Type B pancreatic cell (in vitro differentiated cells): ENCODE measurements at places on chromosomes 4 and X. TPM values are rescaled to one million over a fixed set of nuclear protein-coding genes. Genes with fewer than 3 reads are reported as not detected.

DNA sequence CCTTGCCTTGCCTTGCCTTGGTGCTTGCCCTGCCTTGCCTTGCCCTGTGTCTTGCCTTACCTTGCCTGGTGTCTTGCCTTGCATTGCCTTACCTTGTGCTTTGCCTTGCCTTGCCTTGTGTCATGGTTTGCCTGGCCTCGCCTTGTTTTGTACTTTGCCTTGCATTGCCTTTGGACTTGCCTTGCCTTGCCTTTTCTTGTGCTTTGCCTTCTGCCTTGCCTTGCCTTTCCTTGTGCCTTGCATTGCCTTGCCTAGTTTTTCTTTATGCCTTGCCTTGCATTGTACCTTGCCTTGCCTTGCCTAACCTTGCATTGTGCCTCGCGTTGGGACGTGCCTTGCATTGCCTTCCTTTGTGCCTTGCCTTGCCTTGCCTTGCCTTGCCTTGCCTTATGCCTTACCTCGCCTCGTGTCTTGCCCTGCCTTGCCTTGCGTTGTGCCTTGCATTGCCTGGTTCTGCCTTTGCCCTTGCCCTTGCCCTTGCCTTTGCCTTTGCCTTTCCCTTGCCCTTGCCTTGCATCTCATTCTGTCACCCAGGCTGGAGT lies 82.8 kb downstream of the TAB3 start:
- no peaks in the 10 kb centered on the region for H3K27me3 ChIP-seq
- H3K27ac ChIP-seq = no peak overlapping the region
- no peaks in the 10 kb centered on the region for H3K36me3 ChIP-seq
- H3K4me3 ChIP-seq = no peak overlapping the region
- DNase-seq = peak; percentile 39

Gene SMIM31
- total RNA-seq = not detected in 2 replicates

DNA sequence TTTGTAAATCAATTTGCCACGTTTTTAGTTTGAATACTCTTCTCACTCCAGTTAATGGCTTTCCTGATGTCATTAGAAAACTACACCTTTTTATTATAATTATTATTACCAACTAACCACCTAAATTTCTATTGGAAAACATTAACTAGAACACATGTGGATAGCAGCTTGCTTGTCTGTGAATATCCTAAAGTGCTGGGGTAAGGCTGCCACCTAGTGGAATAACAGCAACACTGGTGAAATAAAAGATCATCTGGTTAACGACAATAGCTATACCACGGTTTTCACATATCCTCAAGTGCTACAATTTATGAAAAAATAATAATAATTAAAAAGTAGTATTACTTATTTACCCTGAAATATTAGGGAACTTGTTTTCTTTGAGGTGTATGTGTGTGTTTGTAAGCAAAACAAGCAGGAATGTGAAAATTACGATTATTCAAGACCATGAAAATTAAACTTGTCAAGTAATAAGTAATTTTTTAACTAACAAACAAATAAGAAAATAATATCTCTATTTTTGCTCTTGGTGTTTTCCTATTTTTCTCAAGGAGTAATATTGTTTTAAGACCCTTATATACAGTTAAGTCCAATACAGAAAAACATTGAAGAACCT lies 130.1 kb upstream of the TECRL start:
- H3K27ac ChIP-seq = no peak overlapping the region
- no peaks in the 10 kb centered on the region for H3K27me3 ChIP-seq
- DNase-seq = no peak
- no peak overlapping the region for H3K4me3 ChIP-seq
- H3K4me1 ChIP-seq = no peaks in the 10 kb centered on the region

GRCh38 chr4:66693694-66694093 lies 851.6 kb downstream of the CENPC start:
- H3K27me3 ChIP-seq = no peaks in the 10 kb centered on the region
- no peaks in the 10 kb centered on the region for H3K36me3 ChIP-seq
- H3K27ac ChIP-seq = no peak overlapping the region

Gene EPHA5
- 0.62 and 2.4 TPM in 2 replicates for total RNA-seq

Gene EDNRA
- 8.3 and 37.6 TPM in 2 replicates for total RNA-seq

GRCh38 chrX:69162361-69162865 lies 2.8 kb downstream of the PJA1 start:
- no peak overlapping the region for H3K4me3 ChIP-seq
- peaks cover 21% of the 10 kb centered on the region for H3K36me3 ChIP-seq
- no peaks in the 10 kb centered on the region for H3K27me3 ChIP-seq
- peaks cover 23% of the 10 kb centered on the region for H3K4me1 ChIP-seq

- DNase-seq = no peak
- H3K27ac ChIP-seq = no peak overlapping the region
- H3K4me1 ChIP-seq = peaks cover 6% of the 10 kb centered on the region
- H3K36me3 ChIP-seq = peaks cover 4% of the 10 kb centered on the region
- no peaks in the 10 kb centered on the region for H3K27me3 ChIP-seq
These were observed 111.5 kb upstream of the MYOZ2 start for GRCh38 chr4:119024102-119024501.

Gene GABRE
- total RNA-seq = 5.5 and 9.9 TPM in 2 replicates

Gene PNCK
- 2.2 and 3.7 TPM in 2 replicates for total RNA-seq

GRCh38 chr4:42750091-42750490 lies 93.2 kb upstream of the ATP8A1 start:
- no peaks in the 10 kb centered on the region for H3K36me3 ChIP-seq
- H3K27me3 ChIP-seq = no peaks in the 10 kb centered on the region
- no peak overlapping the region for H3K4me3 ChIP-seq
- no peak for DNase-seq
- H3K27ac ChIP-seq = no peak overlapping the region

DNA sequence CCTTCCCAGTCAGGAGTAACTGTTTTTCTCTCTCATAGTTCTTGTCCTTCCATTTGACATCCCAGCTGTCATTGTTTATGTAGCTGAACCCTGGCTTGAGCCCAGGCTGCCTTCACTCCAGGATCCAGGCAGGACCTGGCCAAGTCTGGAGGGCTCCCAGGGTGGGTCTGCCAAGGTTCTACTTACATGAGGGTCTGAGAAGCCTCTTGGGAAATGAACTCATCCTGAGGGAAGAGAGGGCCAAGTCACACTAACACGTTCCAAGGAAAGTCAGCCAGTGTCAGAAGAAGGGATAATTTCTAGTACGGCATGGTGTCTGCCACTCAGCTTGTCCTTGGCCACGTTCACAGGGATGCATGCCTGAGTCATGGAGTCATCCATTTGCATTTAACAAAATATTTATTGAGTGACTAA lies 54.8 kb upstream of the SRD5A3 start:
- H3K27me3 ChIP-seq = no peaks in the 10 kb centered on the region
- no peak overlapping the region for H3K27ac ChIP-seq
- no peaks in the 10 kb centered on the region for H3K4me1 ChIP-seq
- no peak for DNase-seq
- H3K4me3 ChIP-seq = no peak overlapping the region
- H3K36me3 ChIP-seq = no peaks in the 10 kb centered on the region

DNA sequence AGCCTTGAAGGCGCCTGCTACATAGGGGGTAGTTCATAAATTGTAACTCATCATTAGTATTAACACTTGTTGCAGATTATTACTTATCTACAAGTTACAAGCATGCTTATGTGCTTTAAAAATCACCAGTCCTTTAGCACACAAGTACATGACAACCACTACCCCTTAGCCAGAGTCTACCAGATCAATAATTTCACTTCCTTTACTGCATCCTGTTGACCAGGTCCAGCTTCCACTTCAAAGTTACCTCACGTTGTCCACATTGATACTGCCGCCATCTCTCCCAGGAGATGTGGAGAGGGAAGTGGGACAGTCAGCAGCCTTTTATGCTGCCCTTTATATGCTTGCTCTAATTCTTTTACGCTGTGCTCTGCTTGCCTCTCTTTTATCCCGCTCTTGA lies 231.3 kb upstream of the CXXC4 start:
- H3K4me3 ChIP-seq = no peak overlapping the region
- no peaks in the 10 kb centered on the region for H3K4me1 ChIP-seq
- peaks cover 35% of the 10 kb centered on the region for H3K27me3 ChIP-seq
- H3K27ac ChIP-seq = no peak overlapping the region
